ENCODE measurements at places on chromosomes 2 and 18.

DNA sequence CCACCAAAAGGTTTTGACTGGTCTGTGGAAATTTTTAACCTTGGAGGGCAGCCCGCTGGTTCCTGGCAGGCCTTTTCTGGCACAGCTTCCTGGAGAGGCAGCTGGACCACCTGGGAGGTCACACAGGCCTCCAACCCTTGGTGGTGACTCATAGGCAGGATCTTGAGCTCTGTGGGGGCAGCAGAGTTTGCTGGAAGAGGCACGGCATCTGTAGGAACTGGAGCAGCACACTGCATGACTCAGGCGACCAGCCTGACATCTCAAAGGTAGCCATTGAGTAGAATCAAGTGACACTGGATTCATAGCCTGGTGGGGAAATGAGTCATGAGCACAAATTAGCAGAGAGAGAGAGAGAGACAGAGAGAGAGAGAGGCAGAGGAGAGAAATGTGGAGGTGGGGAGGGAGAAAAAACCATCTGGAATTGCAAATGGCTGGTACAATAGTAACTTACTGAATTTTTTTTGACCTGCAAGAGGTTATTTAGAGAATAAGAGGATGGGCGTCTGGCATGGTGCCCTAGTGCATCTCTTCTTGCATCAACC is 57.4 kb downstream of the TRPM8 start:
- DNase-seq: peak; percentile 93

DNA sequence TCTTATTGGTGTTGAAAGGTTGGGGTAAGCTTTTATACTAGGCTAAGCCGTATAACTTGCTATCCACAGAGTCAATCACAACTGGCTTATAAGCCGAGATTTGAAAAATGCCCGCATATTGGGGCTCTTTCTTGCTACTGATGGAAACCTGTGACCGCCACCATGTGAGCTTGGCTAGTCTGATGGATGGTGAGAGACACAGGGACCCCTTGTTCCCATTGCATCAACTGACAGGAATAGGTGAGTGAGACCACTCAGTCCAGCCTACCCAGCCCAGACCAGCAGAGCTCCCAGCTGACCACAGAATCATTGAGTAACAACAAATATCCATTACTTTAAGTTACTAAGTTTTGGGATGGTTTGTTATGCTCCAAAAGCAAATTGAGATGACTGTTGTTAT is 676.4 kb upstream of the HS6ST1 start:
- no peak for DNase-seq

GRCh38 chr18:46278481-46279465 is 174.6 kb downstream of the HAUS1 start:
- no peak for DNase-seq

- DNase-seq: no peak
Observed at GRCh38 chr2:239393941-239394340, 6.9 kb downstream of the HDAC4 start.

- DNase-seq: peak; percentile 32
Observed at GRCh38 chr2:171319164-171319810, 114.5 kb downstream of the METTL8 start.

DNA sequence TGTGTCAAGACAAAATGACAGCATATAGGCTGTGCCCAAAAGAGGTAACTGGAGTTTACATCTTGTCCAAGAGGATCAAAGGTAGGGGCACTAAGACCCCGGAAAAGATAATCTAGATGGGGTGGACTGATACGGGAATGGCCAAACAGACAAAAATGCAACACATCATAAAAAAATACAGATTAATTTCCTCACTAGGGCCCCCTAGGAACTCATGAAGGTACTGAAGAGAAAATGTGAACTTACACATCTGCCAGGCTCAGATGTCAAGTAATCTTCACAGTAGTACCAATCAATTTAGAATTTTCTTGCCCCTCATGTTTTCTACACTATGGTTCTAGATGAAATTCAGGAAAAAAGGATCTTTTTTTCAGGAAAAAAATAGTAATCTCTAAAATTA is 115.6 kb upstream of the REG3A start:
- no peak for DNase-seq

DNA sequence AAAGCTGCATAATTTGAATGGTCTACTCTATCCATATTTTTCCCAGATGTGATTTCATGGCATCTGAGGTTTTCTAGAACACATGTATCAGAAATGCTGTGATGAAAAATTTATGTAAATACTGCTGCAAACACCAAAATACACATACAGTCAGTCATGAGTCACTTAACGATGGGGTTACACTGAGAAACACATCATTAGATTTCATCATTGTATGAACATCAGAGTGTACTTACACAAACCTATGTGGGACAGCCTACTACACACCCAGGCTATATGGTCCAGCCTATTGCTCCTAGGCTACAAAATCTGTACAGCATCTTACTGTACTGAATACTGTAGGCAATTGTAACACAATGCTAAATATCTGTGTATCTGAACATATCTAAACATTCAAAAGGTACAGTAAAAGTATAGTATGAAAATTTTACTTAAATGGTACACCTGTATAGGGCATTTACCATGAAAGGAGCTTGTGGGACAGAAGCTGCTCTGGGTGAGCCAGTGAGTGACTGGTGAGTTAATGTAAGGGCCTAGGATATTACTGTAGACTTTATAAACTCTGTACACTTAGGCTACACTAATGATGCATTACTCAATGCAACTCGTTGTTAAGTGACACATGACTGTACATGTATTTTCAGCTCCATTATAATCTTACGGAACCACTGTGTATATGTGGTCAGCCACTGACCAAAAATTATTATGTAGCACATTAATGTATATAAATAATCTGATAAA is 33.5 kb downstream of the PNO1 start:
- peak; percentile 55 for DNase-seq

DNA sequence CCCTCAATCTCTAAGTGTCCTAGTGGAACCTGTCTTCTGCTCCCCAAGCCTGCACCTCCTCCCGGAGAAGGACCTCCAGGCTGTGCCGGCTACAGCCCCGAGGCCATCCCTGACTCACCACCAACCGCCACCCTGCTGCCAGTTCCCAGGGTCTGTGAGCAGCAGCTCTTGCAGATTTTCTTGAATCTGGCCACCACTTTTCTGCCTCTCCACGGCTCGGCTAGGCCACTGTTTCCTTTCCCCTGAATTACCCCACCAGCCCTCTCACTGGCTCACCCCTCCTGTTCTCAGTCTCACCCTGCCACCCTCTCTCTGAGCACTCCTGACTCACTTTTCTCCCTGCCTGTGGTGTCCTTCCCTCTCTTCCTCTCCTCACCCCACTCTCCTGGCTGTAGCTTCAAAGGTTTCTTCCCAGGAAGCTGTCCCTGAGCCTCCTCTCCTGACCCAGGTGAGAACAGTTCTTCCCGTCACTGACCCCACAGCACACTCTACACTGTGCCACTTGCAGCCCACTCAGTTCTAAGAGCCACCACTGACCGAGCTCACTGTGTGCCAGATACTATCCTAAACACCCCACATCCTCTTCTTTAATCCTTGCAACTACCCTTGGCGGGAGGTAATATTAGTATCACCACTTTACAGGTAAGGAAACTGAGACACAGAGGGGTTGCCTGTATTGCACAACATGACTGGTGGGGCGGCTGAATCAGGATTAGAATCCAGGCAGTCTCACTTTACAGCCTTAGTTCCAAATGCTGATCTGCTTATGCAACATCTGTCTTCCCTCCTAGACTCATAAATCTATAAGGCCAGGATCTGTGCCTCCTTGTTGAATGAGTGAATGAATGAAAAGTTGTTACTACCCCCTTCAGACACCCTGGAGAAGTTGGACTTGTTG is 111.6 kb downstream of the SMAD7 start:
- DNase-seq: no peak

DNA sequence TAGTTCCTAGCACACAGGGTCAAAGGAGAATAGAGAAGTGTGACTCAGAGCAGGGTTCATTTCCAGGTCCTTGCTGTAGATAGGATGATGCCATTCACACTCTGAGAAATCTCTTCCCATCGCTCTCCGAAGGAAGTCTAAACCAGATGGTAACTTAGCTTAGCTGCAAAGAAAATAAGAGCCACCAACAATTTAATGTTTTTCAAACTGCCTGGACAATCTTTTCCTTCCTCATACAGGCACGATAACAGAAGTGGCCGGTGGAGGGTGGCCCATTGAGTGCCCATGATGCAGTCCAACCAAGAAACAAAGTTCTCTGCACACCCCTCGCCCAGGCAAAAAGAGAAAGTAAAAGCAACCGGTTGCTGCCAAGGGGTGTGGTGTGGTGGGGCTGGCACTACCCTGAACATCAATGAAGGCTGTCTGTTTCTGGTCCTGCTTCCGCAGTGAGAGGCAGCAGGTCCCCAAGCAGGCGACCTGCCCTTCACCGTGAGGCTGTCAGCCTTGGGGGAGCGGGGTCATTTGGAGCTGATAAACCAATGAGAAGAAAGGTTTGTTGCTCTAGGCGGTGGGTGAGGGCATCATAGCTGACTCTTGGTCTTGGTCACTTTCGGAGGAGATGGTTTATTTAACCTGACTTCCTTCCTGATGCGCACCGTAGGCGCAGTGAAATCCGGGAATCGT is 105.6 kb upstream of the CD302 start:
- no peak for DNase-seq

- DNase-seq: no peak
Observed at GRCh38 chr2:196902828-196903227, 23.7 kb downstream of the PGAP1 start.

DNA sequence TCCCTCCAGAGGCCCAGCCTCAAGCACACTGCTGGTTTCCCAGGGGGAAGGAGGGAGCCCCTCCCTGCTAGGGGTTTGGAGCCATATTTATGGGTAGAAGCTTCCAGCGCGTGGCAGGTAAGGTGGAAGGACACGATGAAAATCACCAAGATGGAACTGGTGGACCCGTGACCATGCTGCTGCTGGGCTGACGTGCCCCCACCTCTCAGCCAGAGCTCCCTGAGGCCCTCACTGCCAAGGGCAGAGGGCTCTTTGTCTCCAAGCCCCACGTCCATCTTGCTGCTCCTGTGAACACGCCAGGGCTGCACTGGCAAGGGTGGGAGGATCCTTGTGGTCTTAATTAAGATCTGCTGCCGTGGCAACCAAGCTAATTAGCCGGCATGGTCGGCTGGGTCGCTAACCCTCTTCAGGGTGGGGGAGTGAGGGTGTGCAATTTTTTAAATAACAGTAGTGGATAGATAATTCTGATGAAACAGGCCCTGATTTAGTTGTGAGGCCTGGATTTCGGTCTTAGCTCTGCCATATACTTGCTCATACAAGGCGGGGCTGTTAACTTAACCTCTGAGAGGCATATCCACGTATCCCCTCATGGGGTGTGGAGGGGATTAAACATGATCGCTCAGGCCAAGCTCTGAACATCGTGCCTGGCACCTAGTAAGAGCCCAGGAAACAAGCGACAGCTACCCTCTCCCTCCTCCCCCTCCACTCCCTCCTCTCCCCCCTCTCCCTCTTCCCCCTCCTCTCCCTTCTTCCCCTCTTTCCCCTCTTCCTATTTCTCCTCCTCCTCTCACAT is 232.8 kb downstream of the CELF4 start:
- DNase-seq: no peak

DNA sequence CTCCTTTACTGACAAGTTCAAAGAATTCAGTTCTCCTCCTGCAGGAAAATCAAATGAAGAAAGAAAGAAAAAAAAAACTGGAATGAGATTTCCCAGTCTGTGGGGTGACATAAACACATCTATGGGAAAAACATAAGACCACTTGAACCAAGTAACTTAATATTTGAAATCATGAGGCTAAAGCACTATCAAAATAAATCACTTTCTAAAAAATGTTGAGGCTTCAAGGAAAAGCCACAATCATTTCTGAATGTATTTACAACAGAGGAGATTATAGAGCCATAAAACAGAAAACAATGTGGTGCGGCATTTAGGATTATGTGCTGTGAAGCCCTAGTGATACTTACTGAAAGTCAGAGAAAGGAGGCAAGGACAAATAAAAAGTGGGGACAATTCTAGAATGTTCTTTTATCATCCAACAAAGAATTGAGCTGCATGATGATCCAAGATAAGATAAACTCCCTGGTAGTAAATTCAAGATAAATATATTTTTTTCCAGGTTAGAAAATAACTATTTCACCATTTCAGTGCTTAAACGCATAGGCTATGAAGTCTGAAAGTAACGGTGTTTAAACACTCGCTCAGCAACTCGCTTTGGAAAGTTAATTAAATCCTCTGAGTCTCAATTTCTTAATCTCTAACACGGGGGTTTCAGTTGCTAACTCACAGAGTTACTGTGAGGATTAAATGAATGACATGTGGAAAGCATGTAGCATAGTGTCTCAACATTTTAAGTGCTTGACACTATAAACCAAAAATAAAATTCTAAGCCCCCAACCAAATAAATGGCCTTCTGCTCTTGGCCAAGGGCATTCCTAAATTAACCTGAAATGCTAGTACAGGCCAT is 288.5 kb downstream of the AGPS start:
- no peak for DNase-seq

- no peak for DNase-seq
Observed at GRCh38 chr2:174036825-174037224, 71.7 kb upstream of the SP3 start.

DNA sequence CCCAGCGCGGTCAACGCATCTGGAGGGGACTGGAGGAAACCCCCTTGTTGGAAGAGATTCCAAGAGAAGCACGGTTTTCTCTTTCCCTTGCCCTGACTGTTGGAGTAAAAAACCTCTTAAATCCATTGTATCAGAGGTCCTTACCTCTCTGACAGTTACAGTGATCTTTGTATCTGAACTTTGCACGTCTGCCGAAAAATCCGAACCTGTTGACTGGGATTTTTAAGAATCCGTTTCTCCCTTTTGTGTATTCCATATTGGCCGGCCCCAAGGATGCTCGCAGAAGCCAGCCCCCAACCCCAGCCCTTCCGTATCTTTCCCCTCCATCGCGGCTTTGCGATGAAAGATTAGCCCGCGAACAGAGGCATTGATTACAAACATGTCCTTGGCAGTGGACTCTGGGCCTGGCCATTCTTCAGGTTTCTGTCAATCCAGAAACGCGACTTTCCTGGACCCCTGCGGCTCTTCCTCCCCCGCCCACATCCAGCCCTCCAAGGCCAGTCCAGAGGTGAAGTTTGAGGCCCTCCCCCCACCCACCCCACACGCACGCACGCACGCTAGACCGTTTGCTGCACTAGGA is 4.6 kb upstream of the DLX1 start:
- no peak for DNase-seq

DNA sequence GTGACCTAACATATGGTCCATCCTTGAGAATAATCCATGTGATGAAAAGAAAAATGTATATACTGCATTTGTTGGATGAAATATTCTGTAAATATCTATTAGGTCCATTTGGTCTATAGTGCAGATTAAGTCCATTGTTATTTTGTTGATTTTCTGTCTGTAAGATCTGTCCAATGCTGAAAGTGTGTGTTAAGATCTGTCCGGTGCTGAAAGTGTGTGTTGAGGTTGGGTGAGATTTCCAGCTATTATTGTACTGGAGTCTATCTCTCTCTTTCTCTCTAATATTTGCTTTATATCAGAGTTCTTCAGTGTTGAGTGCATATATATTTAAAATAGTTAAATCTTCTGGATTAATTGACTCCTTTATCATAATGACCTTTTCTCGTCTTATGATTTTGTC is 828.8 kb upstream of the CRIM1 start:
- DNase-seq: no peak

GRCh38 chr2:224360801-224361251 is 41.1 kb downstream of the FAM124B start:
- DNase-seq: no peak

Measured in non-pigmented ciliary epithelial cell (primary cell).